Fibroblast of gingiva (primary cell): ENCODE measurements at places on chromosomes 13 and 19.

DNA sequence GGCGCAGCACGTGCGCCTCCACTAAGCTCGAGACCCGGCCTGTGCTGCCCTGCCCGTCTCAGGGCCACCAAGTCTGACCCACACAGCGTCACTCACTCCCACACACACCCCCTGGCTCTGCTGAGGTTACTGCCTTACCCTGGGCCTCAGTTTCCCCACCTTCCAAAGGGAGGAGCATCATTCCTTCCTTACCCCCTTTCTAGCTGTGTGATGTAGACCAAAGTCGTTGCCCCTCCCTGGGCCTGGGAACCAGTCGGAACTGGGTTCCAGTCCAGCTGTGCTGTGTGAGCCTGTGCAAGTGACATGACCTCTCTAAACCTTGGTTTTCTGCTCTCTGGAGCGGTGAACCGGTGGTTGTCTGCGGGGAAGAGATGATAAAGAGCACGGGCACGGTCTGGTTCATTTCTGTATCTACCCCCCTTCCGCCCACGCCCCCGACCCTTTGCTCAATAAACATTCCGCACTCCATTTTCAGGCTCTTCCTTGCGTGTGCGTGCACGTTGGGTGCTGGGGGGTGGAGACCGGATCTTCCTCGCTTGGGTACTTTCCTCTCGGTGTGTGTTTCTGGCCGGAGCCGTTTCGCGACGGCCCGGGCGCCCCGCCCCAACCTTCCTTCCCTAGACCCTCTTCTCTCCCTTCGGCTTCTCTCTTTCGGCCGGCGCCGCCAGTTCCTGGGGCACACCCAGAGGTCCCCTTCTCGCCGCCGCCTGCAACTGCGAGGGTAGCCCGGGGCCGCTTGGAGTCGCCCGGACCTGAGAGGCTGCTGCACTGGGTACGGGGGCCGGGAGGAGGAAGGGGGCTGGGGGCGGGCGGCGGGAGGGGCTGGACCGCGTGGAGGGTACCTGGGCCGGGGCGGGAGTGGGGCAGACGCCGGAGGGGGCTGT, at the start of gene ZNF581:
TSS of gene ZNF581 (plus strand) at position 647 of the 884 bp plus-strand sequence. CDS start 923 bp downstream, outside the sequence.
- peak; percentile 71 for DNase-seq

DNA sequence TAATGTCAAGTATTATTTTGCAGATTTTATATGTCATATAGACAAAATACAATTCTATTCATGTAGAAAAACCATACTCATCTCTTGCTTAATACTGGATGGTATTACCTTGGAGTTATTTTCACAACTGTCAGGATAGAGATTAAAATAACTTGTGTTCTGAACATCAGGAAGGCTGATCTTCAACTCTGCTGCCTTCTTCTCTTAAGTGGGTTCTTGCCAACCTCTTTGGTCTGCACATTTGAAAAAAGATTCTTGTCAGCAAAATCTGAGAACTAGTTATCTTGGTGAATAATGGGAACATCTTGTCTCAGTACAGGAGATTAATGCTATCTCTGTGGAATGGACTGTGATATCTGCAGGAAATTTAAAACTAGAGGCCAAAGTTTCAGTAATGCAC, 95.2 kb upstream of the FAM216B start:
- DNase-seq, result no peak

DNA sequence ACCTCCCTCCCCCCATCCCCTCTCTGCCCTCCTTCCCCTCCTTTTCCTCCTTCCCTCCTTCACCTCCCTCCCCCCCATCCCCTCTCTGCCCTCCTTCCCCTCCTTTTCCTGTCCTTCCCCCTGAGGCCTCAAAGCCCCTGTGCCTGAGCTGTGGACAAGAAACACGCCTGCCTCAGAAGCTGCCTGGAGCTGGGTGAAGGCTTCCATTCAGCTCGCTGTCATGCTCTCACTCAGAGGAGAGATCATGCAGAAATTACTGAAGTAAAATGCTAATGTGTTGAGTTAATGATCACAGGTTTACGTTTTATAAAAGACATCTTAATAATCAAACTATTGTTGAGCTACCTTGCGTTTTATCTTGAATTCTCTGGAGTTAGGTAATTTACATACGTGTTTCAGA, 114.5 kb downstream of the ATP11A start:
- DNase-seq, result no peak

- no peak for DNase-seq
Observed at GRCh38 chr13:67614013-67614412, 383.9 kb upstream of the PCDH9 start.

DNA sequence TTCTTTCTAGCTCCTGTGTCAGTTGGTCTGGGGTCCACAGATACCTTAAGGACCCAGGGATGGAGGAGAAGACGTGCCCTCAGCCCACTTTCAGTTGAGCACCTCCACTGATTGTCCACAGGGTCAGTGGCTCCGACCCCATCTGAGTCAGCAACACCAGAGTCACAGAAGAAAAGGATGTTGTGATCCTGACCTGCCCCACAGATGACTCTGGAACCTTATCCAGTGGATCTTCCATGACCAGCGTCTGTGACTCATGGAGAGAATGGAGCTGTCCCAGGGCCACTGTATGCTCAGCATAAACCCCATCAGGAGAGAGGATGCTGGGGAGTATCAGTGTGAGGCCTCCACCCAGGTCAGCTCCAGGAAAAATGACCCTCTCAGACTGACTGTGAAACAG, 22.0 kb downstream of the CEACAM4 start:
- DNase-seq, result no peak

- no peak for DNase-seq
Observed at GRCh38 chr13:73910733-73911132, 223.5 kb downstream of the KLF12 start.

DNA sequence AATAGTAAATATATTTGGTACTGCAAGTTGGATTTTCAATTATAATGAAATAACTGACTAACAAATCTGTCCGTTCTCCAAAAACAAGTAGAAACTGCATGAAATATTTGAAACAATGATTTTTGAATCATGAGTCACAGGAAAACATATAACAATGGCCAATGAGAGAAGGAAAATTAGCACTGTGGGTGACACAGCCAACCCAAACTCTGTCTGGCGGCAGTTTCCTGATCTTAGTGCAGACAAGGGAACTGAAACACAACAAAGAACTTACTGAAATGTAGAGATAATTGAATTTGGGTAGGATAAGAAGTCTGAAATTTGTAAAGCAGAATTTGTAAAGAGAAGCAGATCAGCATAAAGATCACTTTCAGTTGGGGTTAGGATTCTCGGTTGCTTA, 2743.3 kb upstream of the PCDH20 start:
- DNase-seq, result no peak

- DNase-seq, result no peak
Observed at GRCh38 chr19:926323-926588, 421 bp downstream of the ARID3A start.

- no peak for DNase-seq
Observed at GRCh38 chr13:113121183-113121927, 1.2 kb upstream of the F10 start.

DNA sequence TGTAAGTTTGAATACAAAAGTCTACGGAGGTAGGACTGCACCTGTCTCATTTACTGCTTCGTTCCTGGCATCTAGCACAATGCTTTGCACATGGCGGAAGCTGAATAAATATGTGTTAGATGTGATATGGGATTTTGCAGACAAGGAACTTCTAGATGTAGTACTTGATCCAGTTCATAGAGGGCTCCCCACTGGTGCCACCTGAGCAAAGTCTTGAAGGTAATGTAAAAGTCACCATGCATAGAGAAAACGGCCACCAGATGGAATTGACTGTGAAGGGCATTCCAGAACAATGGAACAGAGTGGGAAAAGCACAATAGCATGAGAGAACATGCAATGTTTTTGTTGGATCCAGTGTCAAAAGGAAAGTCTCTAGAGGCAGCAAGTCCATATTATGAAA, 209.3 kb downstream of the HS6ST3 start:
- DNase-seq, result no peak
